Cerebellar nuclear complex (tissue), 1 donor: ENCODE measurements at places on chromosomes 6 and 20.

DNA sequence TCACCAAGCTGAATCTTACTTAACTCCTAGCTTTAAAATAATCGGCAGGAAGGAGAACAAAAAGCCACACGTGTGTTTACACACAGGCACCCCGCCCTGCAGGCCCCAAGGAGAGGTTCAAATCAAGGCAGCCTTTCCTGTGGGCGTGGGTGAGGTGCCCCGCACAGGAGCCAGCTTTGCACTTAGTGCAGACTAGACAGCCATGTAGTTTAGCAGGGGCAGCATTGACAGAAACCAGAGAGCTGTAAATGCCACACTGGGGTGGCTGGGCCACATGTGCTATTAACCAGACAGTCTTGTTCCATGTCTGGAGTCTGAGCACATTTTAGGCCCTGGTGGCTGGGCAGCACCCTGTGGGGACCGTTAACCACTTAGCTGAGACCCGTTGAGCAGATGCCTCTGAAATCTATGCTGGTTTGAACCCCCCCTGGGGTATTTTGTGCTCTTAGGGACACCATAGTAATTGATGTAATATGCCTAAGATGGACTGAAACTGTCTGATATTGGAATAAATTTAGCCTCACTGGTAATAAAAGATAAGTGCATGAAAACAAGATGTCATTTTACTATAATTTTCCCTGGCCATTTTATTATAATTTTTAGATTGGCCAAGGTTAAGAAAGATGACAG is 106.4 kb upstream of the KCNG1 start:
- DNase-seq = no peak

DNA sequence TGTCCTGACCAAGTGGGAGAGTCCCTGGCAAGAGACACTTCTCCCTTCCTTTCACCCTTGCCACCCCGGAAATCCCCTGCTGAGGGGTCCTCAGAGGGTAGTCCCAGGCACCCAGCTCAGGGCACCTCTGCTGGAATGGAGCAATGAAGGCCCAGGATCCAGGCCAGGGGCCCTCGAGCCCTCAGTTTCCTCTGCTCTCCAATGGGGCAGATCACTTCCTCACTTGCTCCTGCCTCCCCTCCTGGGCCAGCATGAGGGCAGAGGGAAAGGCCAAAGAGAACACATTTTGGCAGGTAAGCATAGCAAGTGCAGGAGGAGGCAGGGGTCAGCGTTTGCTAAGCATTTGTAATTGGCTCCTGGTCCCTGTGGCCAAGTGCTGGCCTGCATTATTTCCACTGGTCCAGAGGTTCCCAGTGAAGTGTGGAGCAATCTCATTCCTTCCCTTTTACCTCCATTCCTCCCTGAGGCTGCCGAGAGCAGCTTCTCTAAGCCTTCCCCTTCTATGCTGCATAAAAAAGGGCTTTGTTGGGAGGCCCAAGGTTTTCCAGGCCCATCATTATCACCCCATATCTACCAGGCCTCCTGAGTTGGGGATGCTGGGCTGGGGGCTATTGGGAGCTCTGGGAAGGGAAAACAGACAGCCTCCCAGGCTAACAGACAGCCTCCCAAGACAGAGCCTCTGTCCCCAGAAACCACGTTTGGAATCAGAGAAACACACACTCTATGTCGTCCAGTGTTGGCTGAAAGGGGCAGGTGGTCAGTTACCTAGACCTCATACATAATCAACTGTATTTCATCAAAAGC is 28.8 kb upstream of the VEGFA start:
- no peak for DNase-seq

GRCh38 chr6:131041814-131042213 is 21.2 kb downstream of the EPB41L2 start:
- no peak for DNase-seq

GRCh38 chr6:50145125-50145524 is 95.4 kb upstream of the DEFB112 start:
- DNase-seq = no peak

- no peak for DNase-seq
These were observed 709 bp upstream of the ZNF76 start for GRCh38 chr6:35258858-35259193.

- no peak for DNase-seq
These were observed 421.6 kb upstream of the EYS start for GRCh38 chr6:66128656-66129055.

- DNase-seq = no peak
These were observed 35.2 kb upstream of the MDFI start for GRCh38 chr6:41602864-41603608.

GRCh38 chr20:35616465-35617396 is 1.1 kb downstream of the SPAG4 start:
- DNase-seq = no peak

- DNase-seq = no peak
These were observed 137.0 kb upstream of the RIN2 start for GRCh38 chr20:19621072-19621471.

DNA sequence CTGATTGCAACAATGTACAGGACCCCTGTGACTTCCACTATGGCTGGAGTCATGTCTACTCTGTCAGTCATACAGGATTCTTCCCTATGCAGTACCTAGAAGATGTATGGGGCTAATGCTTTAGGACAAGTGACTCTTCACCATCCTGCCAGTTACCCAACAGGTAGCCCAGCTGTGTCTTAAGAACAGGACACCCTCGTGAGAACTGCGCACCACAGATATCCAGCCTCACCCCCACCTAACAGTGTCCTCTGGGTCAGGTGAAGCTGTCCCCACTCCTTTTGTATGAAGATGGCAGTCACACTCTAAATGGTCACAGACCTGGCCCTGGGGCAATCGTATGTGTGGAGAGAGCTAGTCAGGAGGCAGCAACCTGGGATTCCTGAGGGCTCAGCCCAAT is 191.6 kb downstream of the C6orf118 start:
- DNase-seq = no peak

DNA sequence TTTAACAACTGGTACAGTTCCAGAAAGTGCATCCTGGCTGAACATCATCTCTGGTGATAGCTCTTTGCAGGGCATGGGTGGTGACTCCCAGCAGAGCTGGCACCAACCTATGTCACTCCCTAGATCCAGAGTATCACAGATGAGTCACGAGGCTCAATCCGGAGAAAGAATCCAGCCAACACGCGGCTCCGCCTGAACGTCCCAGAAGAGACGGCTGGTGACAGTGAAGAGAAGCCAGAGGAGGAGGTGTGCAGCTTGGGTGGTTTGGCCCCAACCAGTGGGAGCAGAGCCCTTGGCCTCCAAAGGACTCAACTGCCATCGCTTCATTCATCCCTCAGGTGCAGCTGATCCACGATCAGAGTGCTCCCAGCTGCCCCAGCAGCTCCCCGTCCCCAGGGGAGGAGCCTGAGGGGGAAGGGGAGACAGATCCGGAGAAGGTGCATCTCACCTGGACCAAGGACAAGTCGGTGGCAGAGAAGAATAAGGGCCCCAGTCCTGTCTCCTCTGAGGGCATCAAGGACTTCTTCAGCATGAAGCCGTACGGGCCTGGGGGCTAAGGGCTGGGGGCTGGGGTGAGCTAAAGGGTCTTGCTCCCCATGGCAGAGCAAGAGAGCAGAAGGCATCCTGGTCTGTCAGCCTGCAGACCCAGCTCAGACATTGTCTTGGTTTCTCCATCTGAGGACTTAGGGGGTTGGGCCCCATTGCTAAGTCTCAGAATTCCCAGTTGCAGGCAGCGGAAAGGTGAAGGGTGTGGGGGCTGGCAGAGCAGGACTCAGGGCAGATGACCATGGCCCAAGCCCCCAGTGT is 27.2 kb downstream of the SLC12A5 start:
- no peak for DNase-seq

DNA sequence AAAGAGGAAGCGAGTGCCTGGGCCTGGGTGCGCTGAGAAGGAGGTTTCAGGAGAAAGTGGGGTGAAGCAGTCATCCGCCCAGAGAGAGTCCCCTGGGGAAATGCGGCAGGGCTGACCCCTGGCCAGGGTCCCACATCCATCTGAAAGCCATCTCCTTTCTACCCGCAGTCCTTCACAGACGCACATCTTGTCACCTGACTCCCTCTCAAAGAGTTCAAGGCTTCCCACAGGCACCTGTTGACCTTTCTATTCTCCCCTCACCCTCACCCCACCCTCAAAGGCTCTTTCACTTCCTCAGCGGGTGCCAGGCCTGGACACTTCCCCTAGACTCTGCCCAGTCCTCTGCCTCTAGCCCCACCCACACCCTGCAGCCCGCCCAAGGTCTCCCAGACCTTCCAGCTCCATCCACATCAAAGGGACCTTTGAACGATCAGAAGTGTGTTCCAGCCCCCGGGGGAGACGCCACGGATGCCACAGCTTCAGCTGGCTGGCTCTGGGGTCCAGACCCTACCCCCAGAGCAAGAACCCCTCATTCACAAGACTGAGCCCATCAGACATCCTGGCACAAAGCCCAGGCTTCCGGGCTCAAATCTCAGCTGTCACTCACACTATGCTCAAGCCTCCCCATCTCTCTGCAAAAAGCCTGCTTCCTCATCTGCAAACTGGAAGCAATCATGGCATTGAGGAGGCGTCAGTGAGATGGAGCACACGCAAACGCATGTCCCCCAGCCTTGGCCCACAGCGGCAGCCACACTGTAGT is 2.1 kb downstream of the CTSZ start:
- DNase-seq = no peak

- no peak for DNase-seq
These were observed 129.5 kb downstream of the CRYBG1 start for GRCh38 chr6:106490030-106490429.

GRCh38 chr20:24381886-24382285 is 87.5 kb upstream of the SYNDIG1 start:
- no peak for DNase-seq

- DNase-seq = no peak
These were observed 50.4 kb downstream of the MCM8 start for GRCh38 chr20:6000871-6001270.

DNA sequence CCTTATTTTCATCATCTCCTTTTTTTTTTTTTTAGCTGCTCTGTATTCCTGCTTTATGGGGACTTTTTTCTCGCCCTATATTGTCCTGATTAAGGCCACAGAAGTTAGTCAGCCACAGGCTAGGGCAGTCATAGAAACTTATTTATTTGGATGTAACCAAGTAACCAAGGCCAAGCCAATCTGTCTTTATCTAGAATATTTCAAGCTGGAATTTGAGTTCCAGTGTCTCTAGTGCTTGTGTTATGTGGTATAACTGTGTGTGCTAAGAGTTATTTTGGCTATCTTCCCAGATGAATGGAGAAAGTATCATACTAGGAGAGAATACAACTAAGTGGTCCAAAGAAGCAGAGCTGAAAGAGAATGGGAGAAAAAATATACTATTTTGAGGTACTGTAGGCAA is 751.5 kb downstream of the CBLN4 start:
- no peak for DNase-seq

- no peak for DNase-seq
These were observed 291.4 kb upstream of the RNF217 start for GRCh38 chr6:124670801-124671200.

GRCh38 chr20:11502061-11502460 is 415.6 kb upstream of the BTBD3 start:
- no peak for DNase-seq

GRCh38 chr6:144878577-144878976 is 593.4 kb downstream of the UTRN start:
- no peak for DNase-seq

DNA sequence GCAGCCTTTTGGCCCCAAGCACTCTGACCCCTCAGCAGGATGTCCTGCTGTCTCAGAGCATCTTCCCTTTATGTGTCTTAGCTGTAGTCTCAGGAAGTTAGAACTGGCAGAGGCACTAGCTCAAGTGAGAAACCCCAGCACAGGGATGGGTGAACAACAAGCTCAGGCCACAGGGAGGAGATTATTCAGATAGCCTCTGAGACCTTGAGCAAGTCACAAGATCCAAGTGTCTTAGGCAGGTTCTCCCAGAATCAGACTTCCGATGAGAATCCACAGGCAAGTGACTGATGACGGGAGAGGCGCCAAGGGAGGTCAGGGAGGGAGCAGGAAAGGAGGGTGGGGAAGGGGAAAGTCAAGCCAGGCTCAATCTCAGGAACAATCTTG is 13.0 kb upstream of the SYNDIG1 start:
- DNase-seq = no peak
